ENCODE measurements at places on chromosomes 11 and 22. TPM values are rescaled to one million over a fixed set of nuclear protein-coding genes. Genes with fewer than 3 reads are reported as not detected.

- DNase-seq: peak; percentile 54
Measured at GRCh38 chr11:128351168-128351567, 236.2 kb downstream of the ETS1 start.

DNA sequence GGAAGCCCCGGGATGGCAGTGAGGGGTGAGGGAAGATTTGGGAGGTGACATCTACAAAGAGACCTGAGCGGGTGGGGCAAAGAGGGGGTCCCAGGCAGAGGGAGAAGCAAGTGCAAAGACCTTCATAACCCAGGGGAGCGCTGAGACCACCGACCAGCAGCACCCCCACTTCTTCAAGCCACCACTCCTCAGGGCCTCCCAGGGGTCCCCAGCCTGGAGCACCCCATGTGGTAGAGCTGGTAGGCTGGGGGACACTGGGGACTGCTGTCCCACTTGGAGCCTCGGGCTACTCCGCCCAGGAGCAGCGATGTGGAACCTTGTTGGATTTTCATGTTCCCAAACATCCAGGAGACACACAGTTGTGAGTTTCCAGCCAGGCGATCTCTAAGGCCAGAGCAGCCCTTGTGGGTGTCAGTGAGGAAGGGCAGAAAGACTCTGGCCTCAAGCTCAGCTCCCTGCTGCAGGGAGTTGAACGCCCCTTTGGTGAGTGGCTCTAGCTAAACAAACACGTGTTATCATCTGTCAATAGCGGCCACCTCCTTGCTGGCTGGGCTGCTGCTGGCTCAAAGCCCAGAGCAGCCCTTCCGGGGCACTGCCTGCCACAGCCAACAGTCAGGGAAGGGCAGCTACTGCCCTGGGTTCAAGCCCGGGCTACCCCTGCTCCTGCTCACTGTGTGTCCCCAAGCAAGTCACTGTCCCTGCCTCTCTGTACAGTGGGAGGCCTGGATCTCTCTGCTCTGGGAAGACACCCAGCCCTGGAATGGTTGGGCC, 25.7 kb upstream of the CHKA start:
- DNase-seq: no peak

GRCh38 chr11:69310934-69311766, 17.2 kb downstream of the MYEOV start:
- DNase-seq: peak; percentile 62

DNA sequence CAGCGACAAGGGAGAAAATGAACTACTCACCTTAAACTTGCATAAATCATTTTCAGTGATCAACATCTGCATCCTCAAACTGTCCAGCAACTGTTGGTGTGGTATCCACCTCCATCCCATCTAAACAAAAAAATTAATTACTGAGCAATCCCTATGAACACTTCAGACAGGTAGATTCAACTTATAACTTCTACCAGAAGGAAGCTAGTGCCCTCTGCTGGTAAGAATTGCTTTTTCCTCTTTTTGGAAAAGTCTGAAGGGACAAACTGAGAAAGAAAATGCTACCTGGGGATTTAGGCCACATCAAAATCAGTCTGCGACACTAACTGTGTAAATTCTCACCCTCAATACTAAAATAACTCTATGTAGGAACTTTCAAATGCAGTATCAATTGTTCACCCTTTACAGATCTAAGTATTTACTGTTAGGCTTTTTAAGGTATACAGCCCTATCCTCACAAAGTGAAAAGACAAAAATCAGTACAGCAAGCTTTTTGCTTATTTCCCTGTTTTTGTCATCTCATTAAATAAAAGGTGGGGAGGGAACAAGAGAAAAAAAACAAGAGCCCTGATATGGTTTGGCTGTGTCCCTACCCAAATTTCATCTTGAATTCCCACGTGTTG, 17.9 kb downstream of the CLNS1A start:
- no peak for DNase-seq

- no peak for DNase-seq
Measured at GRCh38 chr11:66564984-66565383, 3.4 kb downstream of the CTSF start.

GRCh38 chr11:121105481-121106195, 4.6 kb downstream of the TECTA start:
- DNase-seq: no peak

GRCh38 chr11:129237456-129237855, 45.3 kb upstream of the ARHGAP32 start:
- DNase-seq: no peak

GRCh38 chr22:43541022-43541421, 129.2 kb downstream of the MPPED1 start:
- no peak for DNase-seq

- DNase-seq: no peak
Measured at GRCh38 chr11:110527146-110527545, 97.4 kb downstream of the FDX1 start.

DKK3 gene
- not detected for total RNA-seq

TBCEL gene
- 8.2 TPM for total RNA-seq

Measured in activated CD4-positive, alpha-beta T cell treated with anti-CD3 and anti-CD28 coated beads for 36 hours (primary cell).